NCI-H2081 (cell line): ENCODE measurements at places on chromosomes 13 and 19.

DNA sequence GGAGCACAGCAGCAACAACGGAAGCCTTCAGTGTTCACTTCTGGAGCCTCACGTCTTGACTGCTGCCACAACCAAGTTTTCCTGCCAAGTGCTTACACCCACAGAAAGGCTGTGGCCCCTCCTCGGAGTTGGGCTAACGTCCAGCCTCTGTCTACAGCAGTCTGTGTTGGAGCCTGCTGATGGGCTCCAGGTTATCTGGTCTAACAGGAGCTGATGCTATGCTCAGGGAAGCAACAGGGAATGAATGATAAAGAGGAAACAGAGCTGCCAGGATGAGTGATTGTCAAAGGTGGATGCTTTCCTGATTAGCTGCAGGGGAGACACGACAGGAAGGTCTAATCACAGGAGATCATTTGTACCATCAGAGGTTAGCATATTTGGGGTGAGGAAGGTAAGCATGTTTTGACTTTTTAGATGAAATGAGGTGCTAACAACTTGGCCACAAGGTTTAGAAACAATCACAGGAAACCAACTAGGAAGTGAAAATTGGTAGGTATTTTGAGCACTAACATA, 53.8 kb upstream of the RCBTB2 start:
- no peak for DNase-seq

DNA sequence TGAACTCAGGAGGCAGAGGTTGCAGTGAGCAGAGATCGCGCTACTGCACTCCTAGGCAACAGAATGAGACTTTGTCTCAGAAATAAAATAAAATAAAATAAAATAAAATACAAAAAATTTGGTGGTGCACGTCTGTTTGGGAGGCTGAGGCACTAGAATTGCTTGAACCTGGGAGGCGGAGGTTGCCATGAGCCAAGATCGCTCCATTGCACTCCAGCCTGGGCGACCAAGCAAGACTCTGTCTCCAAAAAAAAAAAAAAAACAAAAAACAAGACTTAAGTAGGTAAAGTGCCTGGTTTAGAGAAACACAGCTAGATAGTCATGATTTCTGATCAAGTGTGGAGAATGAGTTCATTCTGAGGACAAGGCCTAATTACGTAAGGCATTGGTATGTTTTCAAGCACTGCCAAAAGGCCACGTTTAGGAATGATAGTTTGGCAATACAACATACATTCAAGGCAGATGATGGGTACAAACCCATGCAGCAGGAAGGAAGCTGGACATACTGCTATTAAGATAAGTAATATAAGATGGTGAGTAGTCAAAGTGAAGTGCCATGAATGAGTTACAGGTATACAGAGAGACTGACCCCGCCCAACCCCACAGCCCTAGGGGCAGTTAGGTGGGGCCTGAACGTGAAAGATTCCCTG, 4.8 kb upstream of the UCHL3 start:
- DNase-seq = no peak

GRCh38 chr19:47065242-47065641, 16.8 kb upstream of the TMEM160 start:
- DNase-seq = no peak

- DNase-seq = no peak
These were observed 1890.0 kb upstream of the PCDH20 start for GRCh38 chr13:63305641-63306133.

DNA sequence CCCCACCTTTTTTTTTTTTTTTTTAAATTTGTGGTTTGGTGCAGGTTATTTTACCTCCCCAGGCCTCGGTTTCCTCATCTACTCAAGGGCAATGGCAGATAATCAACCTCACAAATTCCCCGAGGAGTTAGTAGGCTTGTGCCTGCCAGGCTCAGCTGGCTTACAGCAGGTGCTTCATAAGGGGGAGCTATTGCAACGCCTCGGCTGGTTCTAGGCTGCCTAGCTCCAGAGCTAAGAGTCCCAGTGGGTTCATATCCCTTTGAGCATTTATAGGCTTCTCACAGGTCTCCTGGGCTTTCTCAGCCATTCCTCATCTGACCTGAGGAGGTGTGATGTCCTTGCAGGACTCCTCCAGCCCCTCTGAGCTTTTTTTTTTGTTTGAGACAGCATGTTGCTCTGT, 10.6 kb downstream of the BCKDHA start:
- no peak for DNase-seq

- no peak for DNase-seq
These were observed 20.9 kb downstream of the MAST3 start for GRCh38 chr19:18118420-18119012.
